RWPE2 (cell line): ENCODE measurements at places on chromosomes 16 and 17.

- no peaks in the 10 kb centered on the region for H3K27me3 ChIP-seq
- peaks cover 5% of the 10 kb centered on the region for H3K4me1 ChIP-seq
- H3K36me3 ChIP-seq: no peaks in the 10 kb centered on the region; the same call in 1 of the 2 replicates
- peak; percentile 51 for DNase-seq
- H3K27ac ChIP-seq: no peak overlapping the region
Measured at GRCh38 chr17:47423406-47424295, 99.9 kb downstream of the EFCAB13 start.

DNA sequence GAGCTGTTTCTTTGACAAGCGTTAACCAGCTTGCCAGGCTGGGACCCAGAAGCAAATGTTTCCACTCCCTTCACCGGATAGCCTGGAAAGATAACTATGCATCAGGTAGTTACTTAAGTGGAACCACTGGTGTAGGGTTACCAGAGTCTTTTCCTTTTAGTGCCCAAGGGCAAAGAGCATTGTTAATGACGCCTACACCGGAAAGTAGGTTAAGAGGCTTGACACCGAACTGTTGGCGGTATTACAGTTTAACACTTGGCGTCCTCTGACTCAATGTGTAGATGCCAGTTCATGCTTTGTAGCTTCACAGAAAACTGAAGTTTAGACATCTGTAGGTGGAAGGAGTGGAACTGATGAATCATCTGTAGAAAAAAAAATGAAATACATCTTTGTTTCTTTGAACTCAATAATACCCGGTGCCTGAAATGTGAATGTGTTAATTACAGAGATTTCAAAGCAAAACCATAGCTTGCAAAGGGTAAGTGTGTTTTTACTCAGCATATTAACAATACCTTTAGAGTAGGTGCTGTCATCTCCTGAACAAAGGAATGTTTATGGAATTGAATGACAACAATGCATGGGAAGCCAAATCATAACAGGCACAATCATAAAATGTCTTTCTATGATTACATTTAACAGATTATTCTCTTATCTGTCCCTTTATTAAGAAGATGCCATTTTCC lies 426.7 kb upstream of the SALL1 start:
- H3K27ac ChIP-seq: no peak overlapping the region
- H3K27me3 ChIP-seq: peaks cover 21% of the 10 kb centered on the region
- H3K4me1 ChIP-seq: peaks cover 13% of the 10 kb centered on the region
- DNase-seq: peak; percentile 72

DNA sequence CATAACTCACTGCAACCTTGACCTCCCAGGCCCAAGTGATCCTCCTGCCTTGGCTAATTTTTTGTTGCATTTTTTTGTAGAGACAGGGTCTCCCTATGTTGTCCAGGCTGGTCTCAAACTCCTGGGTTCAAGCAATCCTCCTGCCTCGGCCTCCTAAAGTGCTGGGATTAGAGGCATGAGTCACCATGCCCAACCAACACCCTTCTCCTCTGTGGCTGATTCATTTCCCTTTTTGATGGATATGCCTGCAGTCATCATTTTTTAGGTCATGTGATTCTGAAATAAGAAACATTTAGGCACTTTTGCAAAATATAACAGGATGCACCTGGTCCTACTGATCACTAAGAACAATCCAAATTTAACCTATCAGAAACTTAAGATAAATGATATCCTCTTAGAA lies 44.0 kb upstream of the YPEL2 start:
- H3K4me1 ChIP-seq: peaks cover 5% of the 10 kb centered on the region
- no peak for DNase-seq
- no peaks in the 10 kb centered on the region for H3K27me3 ChIP-seq
- no peaks in the 10 kb centered on the region for H3K36me3 ChIP-seq

DNA sequence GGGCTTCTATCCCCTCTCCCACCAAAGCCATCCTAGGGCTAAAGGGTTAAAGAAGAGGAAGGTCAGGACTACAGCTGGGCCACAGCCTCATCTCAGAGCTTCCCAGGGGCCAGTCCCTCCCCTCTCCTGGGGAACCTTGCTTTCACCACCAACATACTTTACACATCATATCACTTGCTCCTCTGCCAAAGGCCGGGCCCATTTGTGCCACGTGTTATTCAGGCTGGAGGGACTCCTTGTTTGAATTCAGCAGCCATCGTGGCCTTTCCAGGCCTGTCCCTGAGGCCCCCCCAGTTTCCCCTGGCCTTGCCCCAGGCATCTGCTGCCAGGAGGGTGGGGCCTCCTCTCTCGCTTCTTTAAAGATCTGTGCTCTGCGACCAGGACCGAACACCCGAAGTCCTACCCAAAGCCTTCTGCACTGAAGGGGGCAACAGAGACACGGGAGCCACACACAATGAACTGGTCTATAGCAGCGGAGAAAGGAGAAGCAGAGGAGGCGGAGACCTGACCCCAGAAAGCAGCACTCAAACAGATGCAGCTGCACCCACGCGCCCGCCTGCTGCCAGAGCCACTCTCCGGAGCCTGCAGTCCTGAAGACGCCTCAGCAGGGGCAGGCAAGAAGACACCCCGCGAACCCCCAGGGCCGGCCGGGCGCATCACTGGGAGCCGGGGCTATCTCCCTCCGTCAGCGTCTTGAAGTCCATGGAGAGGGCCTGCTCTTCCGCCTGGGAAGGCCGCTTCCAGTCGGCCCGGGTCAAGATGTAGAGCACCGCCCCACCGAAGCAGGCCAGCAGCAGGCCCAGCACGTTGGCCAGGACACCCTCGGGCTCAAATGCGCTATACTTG lies 12.1 kb downstream of the CYB561 start:
- H3K27ac ChIP-seq: peak overlapping the region; percentile 74
- peaks cover 47% of the 10 kb centered on the region for H3K36me3 ChIP-seq
- no peaks in the 10 kb centered on the region for H3K27me3 ChIP-seq
- H3K4me3 ChIP-seq: no peak overlapping the region
- H3K4me1 ChIP-seq: peaks cover 31% of the 10 kb centered on the region

GRCh38 chr16:2787961-2788360 lies 601 bp upstream of the PRSS33 start:
- peaks cover 4% of the 10 kb centered on the region for H3K27me3 ChIP-seq
- no peaks in the 10 kb centered on the region for H3K36me3 ChIP-seq
- H3K27ac ChIP-seq: no peak overlapping the region
- peak; percentile 43 for DNase-seq
- no peaks in the 10 kb centered on the region for H3K4me1 ChIP-seq
